ENCODE measurements at places on chromosomes 11 and 22.

GRCh38 chr11:133104009-133104744 is 428.1 kb downstream of the OPCML start:
- no peak for DNase-seq

DNA sequence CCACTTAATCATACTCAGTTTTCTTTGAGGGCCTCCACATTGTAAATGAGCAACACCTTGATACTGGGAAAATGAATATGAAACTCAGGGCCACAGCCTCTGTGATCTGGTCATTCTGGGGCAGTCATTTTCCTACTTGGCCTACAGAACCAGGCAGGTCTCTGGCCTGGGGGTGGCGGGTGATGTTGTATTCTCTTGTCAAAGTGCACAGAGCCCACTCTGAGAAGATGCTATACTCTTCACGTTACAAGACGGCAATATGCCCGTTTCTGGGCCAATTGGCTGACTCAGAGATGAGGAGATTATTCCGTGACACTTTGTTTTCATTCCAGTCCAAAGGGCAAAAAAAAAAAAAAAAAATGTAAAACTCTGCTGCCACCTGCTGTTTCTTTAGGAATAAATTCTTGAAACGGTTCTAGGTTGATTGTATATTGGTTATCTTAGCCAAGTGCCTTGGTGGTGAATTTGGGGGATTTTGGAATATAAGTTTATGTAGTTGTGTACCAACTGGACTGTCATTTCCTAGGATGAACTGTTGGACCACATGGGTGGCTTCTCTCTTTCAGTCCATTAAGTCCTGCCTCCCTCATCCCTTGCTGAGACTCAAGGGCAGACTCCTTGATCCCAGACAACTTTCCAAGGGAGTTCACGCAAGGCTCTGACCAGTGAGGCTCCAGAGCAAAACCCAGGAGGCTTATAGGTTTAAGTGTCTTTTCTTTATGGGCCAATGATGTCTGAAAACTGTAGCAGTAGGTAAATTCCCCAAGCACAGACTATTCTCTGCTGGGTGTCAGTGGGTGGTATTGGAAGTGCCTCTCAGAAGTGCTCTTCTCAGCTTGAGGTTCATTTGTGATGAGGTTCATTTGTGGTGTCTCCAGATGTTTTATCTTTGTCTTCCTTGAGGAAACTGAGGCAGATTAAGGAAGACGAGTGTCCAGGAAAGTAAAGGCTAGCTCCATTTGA is 18.2 kb downstream of the ADM start:
- DNase-seq, result no peak

DNA sequence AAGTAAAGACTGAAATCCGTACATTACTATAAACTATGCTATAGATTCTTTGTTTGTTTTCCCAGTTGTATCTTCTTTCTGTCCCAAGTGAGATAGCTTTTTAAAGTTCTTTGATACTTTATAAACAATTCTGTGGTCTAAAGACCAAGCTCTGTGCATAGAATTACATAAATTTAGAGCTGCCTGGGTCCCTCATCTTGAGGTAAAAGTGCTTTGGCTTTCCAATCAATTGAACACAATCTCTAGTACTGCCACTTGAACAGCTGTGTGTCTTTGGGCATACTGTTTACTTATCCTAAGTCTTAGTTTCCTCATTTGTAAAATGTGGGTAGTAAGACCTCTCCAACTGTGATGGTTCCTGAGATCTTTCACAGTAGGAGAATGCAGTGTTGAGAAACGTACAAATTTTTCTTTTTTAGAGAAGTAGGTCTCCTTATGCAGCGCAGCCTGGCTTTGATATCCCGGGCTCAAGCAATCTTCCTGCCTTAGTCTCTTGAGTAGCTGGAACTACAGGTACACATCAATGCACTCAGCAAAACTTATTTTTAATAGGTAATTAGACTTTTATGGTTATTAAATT is 2.5 kb upstream of the EED start:
- DNase-seq, result no peak

- DNase-seq, result no peak
These were observed 843.0 kb downstream of the METTL15 start for GRCh38 chr11:28951191-28951590.

DNA sequence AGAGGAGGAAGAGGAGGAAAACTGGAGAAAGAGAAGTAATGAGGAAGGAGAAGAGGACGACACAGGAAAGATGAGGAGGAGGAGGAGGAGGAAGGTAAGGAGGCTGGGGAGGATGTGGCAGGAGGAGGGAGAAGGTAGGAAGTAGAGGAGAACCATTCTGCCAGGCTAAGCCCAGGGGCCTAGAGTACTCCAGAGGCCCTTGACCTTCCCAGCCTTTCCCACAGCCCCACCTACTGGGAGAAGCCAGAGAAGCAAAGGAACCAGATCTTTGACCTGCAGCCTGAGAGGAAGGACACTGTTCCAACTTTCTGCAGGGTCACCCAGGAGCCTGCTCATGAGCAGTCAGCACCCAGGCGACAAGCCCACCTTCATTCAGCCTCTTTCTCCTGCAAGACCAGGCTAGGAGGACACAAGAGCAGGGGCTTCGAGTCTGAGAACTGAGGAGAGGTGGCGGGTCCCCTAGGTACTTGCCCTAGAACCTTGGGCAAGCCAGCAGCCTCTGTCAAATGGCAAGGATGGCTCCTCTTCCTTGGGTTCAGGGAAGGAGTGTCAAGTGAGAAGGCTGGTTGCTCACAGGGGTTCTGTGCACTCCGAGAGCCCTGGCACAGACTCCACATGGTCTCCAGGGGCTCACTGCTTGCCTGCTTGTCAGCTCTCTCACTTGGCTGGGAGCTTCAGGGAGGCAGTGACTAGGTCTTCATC is 27.9 kb upstream of the OAF start:
- DNase-seq, result no peak

- DNase-seq, result no peak
These were observed 51.2 kb upstream of the PRR5 start for GRCh38 chr22:44650806-44651205.

DNA sequence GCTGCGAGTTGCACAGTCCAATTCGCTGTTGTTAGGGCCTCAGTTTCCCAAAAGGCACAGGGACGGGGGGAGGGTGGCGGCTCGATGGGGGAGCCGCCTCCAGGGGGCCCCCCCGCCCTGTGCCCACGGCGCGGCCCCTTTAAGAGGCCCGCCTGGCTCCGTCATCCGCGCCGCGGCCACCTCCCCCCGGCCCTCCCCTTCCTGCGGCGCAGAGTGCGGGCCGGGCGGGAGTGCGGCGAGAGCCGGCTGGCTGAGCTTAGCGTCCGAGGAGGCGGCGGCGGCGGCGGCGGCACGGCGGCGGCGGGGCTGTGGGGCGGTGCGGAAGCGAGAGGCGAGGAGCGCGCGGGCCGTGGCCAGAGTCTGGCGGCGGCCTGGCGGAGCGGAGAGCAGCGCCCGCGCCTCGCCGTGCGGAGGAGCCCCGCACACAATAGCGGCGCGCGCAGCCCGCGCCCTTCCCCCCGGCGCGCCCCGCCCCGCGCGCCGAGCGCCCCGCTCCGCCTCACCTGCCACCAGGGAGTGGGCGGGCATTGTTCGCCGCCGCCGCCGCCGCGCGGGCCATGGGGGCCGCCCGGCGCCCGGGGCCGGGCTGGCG is at the start of gene BCR:
BCR (plus strand) TSS at position 209 of the 592 bp plus-strand sequence. CDS start 452 bp downstream, outside the sequence.
- DNase-seq, result no peak

- DNase-seq, result no peak
These were observed 69.3 kb downstream of the LRRC32 start for GRCh38 chr11:76601272-76601671.

DNA sequence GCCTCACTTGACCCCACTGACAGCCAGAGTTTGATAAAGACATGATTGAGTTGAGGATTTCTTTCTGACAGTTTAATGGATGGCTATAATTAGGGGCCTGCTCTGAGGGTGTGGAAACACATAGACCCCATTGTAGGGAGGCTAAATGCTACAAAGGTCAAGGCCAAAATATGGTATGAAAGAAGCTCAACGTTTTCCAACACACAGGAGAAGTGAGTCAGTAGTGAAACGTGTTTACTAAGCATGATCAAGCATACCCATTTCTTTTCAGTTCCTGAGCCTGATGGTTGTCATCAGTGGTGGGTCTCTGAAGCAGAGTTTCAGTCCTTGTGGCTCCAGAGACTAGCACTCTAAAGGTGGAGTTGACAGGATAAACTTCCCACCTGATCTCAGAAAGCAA is 69.7 kb downstream of the SNX19 start:
- DNase-seq, result no peak

DNA sequence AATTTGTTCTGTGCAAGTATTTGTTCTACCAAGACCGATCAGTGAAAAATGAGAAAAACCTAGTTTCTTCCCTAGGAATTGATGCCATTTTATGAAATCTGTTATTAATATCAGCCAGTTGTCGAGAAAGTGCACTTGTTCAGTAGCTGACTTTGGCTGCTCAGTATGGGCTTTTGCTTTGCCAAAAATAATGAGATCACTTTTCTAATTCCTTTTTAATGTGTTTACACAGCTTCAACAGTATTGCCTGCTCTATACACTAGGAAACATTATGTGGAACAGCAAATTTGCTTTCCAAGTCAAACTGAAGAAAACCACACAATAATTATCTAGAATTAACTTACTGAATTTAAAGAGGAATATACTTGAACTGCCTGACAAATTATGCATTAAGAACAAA is 34.4 kb downstream of the SCUBE2 start:
- no peak for DNase-seq

GRCh38 chr11:11374358-11375148 is 21.5 kb upstream of the CSNK2A3 start:
- DNase-seq, result no peak

GRCh38 chr11:66877588-66878385 is 20.9 kb downstream of the LRFN4 start:
- DNase-seq, result no peak

DNA sequence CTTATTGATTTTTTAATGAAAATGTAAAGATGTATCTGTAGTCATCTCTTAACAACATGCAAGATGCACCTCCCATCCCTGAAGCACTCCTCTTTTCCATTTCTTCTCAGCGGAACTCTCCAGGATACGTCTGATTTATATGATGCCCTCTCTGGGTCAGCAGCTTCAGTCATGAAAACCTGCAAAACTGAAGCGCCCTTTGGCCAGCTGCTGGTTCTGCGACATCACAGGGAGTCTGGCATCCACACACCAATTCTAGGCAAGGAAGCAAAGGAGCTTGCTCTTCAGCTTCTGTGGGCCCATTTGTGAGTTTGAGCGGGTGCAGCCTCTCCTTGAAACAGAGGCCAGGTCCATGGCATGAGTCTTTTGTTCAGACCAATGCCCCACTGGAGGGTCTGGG is 1253.3 kb downstream of the TBC1D22A start:
- DNase-seq, result no peak

DNA sequence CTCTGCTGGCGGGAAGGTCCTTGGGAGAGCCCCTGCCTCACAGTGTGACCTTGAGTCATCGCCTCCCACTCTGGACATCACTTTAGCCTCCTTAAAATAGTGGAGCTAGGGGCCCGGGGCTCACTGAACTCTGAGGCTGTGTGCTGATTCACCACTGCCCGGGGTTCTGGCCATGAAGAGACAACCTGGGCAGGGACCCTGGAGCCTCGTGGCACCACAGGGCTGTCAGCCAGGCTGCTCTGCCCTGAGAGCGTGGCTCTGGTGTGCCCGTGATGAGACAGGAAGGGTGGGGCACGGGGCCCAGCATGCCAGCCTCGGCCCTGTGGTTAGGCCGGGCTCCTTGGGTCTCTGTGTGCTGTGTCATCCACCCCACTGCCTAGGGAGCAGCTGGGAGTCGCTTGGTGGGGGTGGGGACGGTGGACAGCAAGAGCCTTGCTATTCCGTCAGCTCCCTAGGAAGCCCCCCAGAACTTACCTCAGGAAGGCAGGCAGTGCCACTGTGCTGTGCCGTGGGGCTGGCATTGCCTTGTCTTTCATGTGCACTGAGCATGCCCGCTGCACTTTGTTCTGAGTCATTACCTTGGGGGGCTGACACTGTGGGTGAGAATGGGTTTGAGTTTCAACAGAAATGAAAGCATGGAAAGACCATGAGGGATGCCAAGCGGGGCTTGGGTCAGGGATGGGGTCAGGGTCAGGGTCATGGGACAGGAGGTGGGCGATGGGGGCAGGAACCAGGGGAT is 31.7 kb downstream of the TPCN2 start:
- no peak for DNase-seq

- DNase-seq, result no peak
These were observed 36.9 kb upstream of the LINC01488 start for GRCh38 chr11:69444381-69445130.

DNA sequence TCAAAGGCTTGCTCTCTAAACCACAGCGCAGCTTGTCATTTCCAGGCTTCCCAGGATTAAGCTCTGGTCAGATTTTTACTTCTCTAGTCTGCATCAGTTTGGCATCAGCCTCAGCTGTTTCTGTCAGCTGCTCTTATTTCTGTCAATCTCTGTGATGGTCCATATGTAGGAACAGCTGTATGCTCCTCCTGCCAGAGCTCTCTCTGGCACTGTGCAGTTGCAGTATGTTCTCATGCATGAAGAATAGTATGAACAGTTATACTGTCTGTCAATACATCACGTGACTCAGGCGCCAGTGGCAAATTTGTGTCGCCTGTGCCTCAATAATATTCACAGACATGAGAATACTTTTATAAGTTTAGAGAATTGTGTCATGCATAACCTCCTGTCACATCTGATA is 6.7 kb downstream of the OR6M1 start:
- DNase-seq, result no peak
